ENCODE measurements at places on chromosomes 13 and 19.

GRCh38 chr19:49718511-49718910 is 27.6 kb downstream of the CPT1C start:
- no peak for DNase-seq

- no peak for DNase-seq
These were observed 125.7 kb upstream of the NBEA start for GRCh38 chr13:34816245-34816884.

GRCh38 chr13:110274687-110275086 is 32.3 kb downstream of the COL4A1 start:
- DNase-seq = no peak

DNA sequence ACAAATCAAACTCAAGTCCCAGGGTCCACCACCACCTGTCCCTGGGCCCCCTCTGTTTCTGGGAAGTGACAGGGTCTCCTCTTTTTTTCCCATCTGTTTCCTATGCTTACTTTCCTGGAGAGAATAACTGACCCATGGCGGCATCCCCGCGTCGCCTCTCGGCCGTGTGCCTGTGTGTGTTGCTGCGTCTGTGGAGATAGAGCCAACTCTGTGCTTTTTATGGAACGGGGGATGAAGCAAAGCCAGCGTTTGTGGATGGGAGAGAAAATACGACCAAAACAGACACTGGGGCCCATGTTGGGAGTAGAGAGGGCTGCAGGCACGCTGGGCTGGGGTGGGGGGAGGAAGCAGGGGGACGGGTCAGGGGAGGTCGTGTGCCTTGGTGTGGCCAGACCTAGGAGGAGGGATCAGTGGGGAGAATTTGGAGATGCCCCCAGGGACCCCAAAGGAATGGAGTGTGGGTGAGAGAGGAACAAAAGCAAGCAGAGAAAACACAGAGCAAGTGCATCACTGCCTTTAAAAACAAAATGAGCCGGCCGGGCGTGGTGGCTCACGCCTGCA is 16.6 kb downstream of the PLK5 start:
- DNase-seq = no peak

- peak; percentile 41 for DNase-seq
These were observed 29.6 kb upstream of the RCBTB2 start for GRCh38 chr13:48562296-48563066.

GRCh38 chr19:55716531-55716930 is 21.7 kb downstream of the NLRP9 start:
- DNase-seq = no peak

- no peak for DNase-seq
These were observed 19.6 kb downstream of the USP12 start for GRCh38 chr13:27151798-27152599.
